HFFc6 (cell line): ENCODE measurements at places on chromosomes 1 and 21. TPM values are rescaled to one million over a fixed set of nuclear protein-coding genes. Genes with fewer than 3 reads are reported as not detected.

The TMOD4 gene
- total RNA-seq, result 0.40 to 1.1 TPM in 2 of 3 replicates, not detected in the other

The LCE1B gene
- total RNA-seq, result not detected in 3 replicates

The RXFP4 gene
- not detected in 3 replicates for total RNA-seq

The SLC2A5 gene
- total RNA-seq, result 0.45 to 0.83 TPM in 2 of 3 replicates, not detected in the other
